Globus pallidus (tissue), 1 donor: ENCODE measurements at places on chromosomes 3 and 15.

- DNase-seq = peak; percentile 24
Observed at GRCh38 chr3:149020196-149020838, 29.0 kb downstream of the GYG1 start.

GRCh38 chr3:148319161-148319915 lies 378.4 kb upstream of the AGTR1 start:
- no peak for DNase-seq

DNA sequence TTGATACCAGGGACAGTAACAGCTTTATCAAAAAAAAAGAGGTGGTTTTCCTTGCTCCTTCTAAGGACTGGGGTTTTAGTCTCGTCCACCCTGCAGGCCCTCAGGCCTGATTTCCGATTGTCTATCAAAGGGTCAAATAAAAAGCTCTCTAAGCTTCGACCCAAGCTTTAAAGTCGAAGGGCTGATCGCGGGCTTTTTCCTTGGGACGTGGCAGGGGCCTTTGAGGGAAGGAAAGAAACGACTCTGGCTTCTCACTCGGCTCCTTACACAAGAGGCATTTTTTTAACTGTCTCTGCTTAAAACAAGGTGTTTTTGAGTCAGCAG lies 354 bp upstream of the KLHL24 start:
- DNase-seq = no peak

DNA sequence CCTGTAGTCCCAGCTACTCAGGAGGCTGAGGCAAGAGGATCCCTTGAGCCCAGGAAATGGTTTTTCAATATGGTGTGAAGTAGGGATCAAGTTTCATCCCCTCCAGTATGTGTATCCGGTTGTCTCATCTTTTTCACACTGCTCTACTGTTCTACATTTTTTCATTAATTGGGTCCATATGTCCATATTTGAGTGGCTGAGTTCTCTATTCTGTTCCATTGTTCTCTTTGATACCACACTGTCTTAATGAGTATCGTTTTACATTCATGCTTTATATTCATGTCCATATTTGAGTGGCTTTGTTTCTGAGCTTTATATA lies 81.6 kb upstream of the LRRFIP2 start:
- DNase-seq = no peak

- no peak for DNase-seq
Observed at GRCh38 chr15:69557020-69557706, 104.5 kb downstream of the RPLP1 start.

GRCh38 chr3:122085673-122086072 lies 30.5 kb downstream of the CD86 start:
- no peak for DNase-seq

DNA sequence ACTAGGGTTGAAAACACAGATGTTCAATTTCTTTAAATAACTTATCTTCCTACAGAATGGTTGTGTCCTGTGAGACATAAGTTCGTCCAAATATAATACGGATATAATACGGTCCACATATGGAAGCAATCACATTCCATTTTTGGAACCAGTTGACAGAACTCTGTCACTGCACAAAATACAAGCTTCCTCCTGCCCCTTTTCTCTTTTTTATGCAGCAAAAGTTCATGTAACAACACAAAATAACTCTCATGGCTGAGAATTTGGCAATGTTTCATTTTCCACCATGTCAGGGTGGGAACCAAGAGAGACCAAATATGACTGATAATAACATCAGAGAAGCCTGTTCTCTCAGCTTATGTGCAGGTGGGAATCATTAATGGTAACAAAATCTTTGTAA lies 158.1 kb upstream of the ZNF385D start:
- DNase-seq = no peak

- no peak for DNase-seq
Observed at GRCh38 chr3:78875436-78875835, 892.4 kb downstream of the ROBO1 start.

DNA sequence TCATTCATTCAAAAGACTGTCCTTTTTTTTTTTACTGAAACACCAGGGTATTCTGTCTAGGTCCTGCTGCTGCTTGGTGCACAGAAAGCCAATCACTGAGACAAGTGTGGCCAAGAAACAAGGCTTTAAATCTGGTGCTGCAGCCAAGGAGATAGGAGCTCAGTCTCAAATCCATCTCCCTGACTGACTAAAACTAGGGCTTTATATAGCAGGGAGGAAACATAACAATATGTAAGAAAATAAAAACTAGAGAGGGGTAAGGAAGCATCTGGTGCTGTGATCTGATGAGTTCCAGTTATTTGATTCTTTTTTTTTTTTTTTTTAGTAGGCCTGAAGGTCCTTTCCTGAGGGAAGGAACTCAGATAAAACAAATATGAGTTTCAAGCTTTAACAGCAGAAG lies 139.8 kb downstream of the ATG7 start:
- DNase-seq = no peak

DNA sequence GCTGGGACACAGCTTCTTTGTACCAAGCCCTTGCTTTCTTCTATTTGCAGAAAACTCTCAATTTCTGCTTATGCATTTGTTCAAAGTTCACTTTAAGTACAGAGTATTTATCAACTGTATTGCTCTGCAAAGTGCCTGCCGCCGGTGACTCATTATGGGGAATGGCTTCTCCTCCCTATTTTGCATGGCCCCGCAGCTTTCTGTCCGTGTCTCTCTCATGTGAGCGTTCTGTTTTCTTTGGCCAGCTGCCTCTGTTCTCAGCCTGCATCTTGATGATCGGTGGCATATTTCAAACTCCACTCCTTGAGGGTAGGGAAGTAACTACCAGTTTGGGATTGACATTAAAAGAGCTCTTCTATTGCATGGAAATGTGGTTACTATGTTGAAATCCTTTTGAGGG lies 28.6 kb upstream of the ST8SIA2 start:
- no peak for DNase-seq

GRCh38 chr3:53764026-53764775 lies 82.0 kb downstream of the CHDH start:
- DNase-seq = no peak

DNA sequence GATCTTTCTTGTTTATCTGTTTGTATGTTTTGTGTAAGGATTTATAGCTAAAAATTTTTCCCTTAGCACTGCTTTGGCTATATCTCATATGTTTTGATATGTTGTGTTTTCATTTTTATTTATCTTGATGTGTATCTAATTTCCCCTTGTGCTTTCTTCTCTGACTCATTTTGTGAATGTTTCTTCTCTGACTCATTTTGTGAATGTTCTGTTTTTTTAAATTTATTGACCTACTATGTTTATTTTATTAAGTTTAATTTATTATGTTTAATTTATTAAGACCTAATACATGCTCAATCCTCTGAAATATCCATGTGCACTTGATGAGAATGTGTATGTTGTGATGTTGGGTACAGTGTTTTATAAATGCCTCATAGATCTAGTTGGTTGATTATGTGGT lies 793.5 kb upstream of the CADM2 start:
- no peak for DNase-seq

DNA sequence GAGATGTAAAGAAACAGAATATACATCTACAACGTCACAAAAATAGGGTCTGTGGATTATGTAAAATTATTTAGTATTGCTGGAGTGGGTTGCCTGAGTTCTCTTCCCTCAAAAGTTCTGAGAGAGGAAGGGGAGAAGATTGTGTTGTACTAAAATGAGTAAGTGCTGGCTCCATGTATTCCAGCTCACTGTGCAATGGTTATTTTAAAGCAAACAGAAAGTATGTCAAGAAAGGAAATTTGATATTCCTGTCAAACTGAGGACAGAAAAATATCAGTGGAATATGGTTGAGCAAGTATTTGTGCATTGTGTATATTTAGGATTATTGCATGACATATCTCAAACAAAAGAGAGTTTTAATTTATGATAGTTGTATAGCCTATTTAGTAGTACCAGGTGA lies 2.2 kb downstream of the TRPC1 start:
- no peak for DNase-seq

- no peak for DNase-seq
Observed at GRCh38 chr3:129323651-129324294, 45.1 kb downstream of the HMCES start.

GRCh38 chr3:101879102-101879501 lies 29.8 kb downstream of the NFKBIZ start:
- DNase-seq = no peak

DNA sequence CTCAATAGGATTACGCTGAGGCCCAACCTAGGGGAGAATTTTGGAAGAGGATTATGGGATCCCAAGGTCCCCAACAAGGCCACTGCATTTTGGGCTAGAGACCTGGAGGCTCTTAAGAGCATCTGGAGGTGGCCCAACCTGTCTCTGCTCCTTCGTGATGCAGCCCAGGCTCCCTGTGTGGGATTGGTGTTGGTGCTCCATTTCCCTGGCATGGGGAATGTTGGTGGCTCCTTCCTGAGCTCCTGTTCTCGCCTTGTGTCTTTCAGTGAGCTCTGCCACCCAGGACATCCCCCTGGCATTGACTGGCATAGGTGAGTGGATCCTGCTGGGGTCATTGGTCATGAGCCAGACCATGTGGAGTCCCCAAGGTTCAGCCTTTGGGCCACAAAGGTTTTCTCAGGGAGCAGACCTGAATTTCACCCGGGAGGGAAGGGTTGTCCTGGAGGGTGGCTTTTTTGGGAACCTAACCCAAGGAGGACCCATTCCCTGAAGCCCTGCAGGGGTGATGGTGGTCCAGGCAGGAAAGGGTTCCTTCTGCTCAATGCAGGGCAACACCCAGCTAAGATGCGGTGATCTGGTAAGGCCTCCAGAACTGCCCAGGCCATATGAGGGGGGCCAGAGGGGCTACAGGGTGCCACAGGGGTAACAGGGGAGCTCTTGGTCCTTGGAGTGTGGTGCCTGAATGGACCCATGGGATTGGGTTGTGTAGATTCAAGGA lies 202.5 kb downstream of the UBE3A start:
- no peak for DNase-seq

DNA sequence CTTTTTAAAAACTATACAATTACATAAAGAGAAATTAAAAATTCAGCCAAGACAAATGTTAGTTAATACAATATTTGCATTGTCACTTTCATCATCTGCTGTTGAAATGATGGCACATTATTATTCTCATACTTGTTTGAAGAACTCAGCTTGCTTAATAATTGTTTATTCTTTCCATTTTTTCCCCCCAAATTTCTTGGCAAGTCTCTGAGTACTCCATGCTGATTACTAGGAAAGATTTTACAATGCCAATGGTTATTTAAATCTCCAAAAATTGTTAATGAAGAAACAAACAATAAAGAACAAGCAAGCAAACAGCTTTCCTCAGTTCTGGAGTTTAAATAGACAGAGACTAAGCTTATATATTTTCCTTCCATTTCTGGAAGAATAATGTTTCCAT lies 15.1 kb upstream of the STXBP5L start:
- DNase-seq = no peak

- no peak for DNase-seq
Observed at GRCh38 chr3:12521010-12521409, 24.3 kb downstream of the MKRN2OS start.

- DNase-seq = no peak
Observed at GRCh38 chr3:43872301-43872700, 181.6 kb downstream of the ABHD5 start.

DNA sequence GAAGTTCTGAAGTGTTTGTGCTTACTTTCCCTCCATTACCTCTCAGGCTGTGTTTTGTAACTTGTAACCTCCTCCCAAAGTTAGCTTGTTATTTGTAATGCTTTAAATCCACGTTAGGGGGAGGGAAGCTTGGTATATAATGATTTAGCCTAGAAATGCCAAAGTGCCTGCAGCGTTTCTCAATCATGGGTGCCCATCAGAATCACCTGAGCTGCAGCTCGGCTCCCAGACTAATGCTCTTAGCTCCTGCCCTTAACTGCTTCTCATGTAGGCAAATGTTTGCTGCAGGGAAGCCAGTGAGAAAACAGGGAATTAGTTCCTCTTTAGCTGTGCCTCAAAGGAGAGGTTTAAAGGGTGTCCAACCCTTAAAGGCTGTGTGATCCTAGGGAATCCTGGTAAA lies 219.2 kb upstream of the NAALADL2 start:
- DNase-seq = no peak

GRCh38 chr15:73522011-73522410 lies 79.0 kb downstream of the REC114 start:
- no peak for DNase-seq

DNA sequence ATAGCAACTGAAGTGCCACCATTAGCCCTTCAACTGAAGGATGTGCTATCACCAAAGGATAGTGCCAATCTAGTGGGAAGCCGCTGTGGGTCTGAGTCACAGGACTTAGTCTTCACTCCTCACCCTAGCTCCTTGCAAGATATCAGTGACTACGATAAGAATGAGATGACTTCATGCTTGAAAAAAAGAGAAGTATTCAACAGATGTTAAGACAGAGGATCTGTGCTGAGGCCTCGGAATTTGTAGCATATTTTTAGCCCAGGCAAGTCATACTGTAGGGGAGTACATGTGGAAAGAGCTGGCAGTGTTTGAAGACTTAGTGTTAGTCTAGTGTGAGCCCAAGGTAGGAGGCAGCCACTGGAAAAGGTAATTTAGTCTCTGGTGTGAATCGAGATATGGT lies 270.7 kb upstream of the LRTM1 start:
- no peak for DNase-seq

- DNase-seq = no peak
Observed at GRCh38 chr3:120773932-120774331, 31.4 kb downstream of the GTF2E1 start.

DNA sequence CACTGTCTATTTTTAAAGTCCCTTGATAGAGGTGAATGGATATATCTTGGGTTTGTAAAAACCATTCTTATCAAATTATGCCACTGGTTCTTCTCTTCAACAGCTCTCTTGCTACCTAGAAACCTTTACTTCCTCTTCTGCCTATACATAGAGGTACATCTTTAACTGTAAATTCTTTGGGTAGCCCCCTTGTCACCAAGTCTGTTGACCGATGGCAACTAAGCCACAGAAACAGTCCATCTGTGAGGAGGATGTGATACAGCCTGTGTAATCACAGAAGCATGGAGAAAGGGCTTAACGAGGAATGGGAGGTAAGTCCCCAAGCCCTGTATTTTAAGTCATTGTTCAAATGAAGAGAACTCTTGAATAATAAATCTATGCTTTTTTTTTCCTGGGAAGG lies 246.5 kb upstream of the MDFIC2 start:
- no peak for DNase-seq

DNA sequence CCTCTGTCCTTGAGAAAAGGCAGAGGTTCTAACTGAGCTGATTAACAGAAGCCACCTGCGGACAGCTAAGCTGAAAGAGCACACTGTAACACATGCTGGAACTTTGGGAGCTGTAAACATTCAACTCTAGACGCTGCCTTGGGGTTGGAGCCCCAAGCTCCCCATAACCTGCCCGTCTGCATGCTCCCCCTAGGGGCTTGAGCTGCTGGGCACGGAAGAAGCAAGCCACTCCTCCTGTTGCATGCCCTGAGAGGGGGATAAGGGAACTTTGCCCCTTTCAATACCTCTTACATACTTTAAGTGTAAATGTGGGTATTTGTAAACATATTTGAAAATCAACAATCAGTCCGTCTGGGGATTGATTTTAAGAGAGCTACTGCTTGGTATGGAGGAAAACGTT lies 188.4 kb downstream of the ADAMTSL3 start:
- DNase-seq = no peak

DNA sequence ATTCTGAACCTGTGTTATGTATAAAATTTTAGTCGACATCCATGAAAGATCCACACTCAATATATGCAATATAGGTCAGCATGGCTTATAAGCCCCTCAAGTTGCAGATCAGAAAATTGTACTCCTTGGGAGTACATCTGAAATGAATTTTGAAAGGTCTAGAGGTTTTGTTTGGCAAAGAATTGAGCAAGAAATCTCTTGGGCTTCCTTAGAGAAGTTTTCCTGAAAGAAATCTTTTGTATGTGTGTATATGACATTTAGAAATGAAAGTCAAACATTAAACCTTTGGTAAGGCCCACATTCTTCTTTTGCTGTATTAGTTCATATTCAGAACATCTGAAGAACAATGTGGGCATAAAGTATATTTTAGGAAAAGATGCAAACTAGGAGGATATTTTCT lies 1006.6 kb downstream of the NAALADL2 start:
- DNase-seq = no peak
